ENCODE measurements at places on chromosomes 7 and 10.

DNA sequence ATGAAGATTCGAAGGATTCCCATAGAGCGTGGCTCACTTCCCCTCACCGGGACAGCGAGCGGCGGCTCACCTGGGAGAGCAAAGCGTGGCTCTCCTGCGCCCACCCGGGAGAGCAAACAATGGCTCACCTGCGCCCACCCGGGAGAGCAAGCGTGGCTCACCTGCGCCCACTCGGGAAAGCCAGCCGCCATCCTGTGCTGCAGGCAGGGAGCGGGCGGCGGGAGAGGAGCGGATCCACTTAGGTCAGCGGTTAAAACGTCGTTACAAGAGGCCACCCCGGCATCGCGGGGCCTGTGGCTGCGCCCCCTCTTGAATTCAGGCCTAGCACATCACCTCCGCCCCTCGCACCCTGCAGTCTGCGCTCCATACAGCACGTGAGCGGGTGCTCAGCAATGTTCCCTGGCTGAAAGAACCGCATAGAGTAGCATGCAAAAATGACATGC lies 461 bp upstream of the FIGNL1 start:
- DNase-seq, result peak; percentile 47

- no peak for DNase-seq
Measured at GRCh38 chr10:58784361-58784760, 271.7 kb downstream of the BICC1 start.

DNA sequence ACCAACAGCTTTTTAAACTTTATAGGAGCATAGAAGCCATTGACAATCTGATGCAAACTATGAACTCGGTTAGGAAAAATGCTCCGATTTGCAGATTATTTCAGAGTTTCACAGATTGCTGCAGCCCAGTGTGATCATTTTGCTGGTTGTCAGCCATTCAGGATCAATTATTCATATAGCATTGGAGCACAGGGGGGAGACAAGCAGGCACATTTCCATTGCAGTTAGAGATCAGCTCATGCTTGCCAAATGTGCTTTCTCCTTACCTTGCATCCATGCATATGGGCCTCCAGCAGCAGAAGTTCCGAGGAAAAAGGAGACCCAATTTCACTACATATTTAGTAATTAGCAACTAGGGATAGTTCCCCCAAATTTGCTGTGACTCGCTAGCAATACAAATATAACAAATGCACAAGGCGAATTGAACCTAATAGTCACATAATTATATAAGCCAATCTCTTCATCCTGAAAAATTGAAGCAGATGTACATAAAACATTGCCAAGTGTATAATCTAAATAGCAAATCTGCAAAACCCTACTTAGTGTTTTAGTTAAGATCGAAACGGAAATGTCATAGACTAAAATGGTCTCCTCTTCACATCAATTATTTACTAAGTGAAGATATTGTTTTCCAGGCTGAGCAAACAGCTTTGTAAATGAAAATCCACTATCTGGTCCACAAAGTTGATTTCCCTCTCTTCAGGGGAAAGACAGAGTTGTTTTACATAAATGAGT lies 49.5 kb upstream of the RSU1 start:
- DNase-seq, result no peak

GRCh38 chr7:94655126-94655847 lies 646 bp downstream of the SGCE start:
- no peak for DNase-seq

DNA sequence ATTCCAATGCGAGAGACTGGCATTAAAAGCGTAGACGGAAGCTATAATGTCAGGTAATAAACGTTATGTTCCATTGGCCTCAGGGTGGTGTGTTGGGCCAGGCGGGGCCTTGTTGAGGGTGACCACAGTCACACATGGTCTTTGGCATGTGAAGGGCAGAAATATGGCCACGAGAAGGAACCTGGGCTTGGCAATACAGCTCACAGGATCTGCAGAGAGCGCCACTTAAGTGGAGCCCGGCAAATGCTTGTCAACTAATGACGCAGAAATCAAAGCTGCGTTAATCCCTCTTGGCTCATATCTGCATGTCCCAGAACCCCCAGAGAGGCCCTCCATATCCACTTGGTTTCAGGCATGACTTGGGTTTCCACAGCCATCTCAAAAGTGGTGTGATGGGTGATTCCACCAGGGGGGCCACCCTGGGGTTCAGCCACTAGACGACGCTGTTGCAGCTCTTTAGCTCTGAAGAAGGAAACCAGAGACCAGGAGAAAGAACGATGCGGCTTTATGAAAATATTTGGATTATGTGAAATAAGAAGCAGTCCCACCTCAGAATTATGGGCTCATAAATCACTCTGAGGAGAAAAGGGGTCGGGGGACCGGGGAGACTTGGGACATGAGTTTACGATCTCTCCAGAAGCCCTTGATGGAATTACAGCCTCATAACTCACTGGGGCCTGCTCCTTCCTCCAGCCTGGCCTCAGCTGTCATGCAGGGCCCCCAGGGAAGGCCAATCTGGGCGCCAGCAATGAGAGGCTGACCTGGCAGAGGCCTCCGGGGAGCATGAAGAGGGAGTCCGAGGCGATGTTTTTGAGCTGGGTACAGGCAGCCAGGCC lies 462.5 kb downstream of the PLXNA4 start:
- DNase-seq, result no peak

GRCh38 chr10:116164291-116164690 lies 108.7 kb downstream of the GFRA1 start:
- DNase-seq, result no peak

- no peak for DNase-seq
Measured at GRCh38 chr7:34354011-34354410, 304.0 kb upstream of the NPSR1 start.

GRCh38 chr7:33420311-33420940 lies 291.1 kb downstream of the BBS9 start:
- no peak for DNase-seq
